ENCODE measurements at places on chromosomes 4 and X.

DNA sequence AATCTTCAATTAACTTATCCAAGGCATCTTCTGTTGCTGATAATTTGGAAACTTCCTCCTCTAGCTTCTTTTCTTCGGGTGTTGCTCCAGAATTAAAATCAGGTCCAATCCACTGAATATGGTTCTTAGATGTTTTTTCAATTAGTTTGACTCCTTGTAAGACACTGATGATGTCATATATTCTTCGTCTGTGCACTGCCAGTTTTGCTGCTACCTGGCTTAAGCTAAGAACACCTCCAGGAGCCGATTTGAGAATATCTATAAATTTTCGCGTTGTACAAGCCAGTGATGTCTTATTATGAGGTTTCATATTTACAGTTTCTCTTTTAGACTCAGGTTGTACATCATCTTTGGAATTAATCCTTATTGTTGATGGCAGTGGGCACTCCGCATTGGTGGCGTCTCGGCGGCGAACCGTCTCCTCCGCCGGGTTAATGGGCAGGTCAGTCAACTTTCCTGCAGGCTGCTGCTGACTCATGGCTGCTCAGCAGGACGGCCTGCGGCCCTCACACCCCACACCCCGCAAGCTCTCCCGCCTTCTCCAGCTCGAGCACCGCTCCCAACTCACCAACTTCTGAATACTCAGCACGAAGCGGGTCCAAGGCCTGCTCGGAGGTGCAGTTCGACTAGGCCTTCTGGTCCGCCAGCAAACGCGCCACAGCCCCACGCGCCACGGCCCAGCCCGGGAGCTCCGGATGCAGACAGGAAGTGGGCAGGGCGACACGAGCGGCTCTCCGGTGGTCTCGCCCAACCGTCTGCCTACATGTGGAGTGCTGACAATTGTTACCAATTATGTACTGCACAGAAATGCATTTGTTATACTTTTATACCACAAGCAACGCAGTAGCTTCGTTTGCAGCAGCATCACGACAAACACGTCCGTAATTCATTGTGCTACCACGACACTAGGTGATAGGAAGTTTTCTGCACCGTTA, 49.2 kb upstream of the FHL1 start:
- no peak for DNase-seq

- DNase-seq = no peak
These were observed 275.5 kb downstream of the PCDH10 start for GRCh38 chr4:133424605-133425004.

- DNase-seq = no peak
These were observed 266.8 kb upstream of the LDB2 start for GRCh38 chr4:17165286-17165685.

DNA sequence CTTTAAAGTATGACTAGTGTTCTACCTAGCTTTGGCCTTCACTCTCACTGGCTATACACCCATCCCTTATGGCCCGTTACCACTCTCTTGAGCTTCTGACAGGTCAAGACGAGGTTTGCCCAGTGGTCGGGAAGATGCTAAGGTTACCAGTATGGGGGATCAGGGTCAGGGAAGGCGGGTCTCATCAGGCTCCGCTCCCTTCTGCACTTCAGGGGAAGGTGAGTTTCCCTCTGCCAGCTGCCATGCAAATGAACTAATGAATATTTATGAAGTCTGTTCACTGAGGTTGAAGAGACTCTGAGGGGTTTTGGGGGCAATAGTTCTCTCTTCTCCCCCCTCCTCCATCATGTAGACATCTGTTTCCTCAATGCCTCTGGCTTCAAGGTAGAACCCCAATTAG, 6.6 kb downstream of the EFNB1 start:
- no peak for DNase-seq

DNA sequence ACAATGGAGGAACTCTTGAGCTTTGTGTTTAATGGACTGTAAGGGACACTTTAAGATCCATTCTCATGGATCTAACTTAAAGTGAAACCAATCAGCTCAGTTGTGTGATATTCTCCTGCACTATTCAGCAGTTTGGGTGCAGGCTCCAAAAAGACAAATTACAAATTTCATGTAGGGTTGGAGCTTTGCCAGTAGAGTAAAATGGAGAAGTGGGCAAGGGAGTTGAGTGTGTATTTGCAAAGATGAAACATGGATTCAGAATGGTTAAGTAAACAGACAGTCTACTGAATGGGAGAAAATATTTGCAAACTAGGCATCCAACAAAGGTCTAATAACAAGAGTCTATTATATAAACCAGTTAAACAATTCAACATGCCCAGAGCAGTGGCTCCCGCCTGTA, 21.2 kb upstream of the MID2 start:
- DNase-seq = no peak

GRCh38 chrX:106902684-106903083, 457 bp downstream of the RIPPLY1 start:
- DNase-seq = no peak

DNA sequence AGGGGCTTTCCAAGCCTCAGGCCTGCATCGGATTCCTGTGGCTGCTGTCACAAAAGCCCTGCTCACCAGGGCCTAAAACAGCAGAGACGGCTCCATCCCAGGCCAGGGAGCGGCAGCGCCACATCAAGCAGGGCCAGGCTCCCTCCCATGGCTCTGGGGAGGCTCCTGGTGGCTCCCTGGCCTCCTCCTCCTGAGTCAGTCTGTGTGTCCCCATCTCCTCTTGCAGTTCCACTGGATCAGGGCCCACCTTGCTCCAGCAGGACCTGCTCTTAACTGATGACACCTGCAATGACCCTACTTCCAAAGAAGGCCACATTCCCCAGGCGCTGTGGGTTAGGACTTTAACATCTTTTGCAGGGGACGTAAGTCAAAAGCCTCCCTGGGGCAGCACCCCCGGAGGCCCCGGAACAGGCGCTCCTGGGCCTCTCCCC, 51.9 kb downstream of the CPZ start:
- DNase-seq = no peak

GRCh38 chr4:110615353-110616237, 7.3 kb downstream of the PITX2 start:
- DNase-seq = no peak

GRCh38 chr4:91471280-91471679, 832.5 kb upstream of the GRID2 start:
- DNase-seq = no peak

All from activated T-cell treated with anti-CD3 and anti-CD28 coated beads for 48 hours (primary cell).